ENCODE measurements at places on chromosomes 6 and 20. TPM values are rescaled to one million over a fixed set of nuclear protein-coding genes. Genes with fewer than 3 reads are reported as not detected.

- no peak for DNase-seq
These were observed 68.3 kb upstream of the FRMD1 start for GRCh38 chr6:168147205-168147738.

DNA sequence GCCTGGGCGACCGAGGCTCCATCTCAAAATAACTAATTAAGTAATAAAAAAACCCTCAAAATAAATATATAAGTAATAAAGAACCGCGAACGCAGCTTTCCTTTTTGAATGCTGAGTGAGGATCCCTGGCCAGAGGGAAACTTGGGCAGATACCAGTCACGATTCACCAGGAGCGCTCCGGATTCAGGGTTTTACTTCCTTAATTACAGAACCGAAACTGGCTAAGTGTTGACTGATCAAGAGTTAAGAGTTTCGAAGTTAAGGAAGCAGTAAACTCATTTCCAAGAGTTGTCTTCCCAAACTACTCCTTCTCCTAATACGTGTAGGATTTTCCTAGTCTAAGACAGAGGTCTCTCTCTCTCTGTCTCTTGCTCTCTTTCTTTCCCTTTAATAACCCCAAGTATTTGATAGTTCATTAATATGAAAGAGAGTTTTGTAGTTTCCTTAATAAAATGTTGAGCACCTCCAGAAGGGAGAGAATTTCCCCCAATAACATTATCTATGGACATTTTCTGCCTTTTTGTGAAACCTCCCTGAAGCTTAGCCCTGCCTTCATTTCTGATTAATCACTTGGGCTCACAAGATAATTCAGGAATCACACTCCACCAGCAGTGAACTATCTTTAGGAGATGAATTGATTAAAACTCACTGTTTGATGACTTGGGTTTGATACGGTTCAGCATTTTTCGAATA is 61.4 kb upstream of the ZNF217 start:
- DNase-seq, result no peak

DNA sequence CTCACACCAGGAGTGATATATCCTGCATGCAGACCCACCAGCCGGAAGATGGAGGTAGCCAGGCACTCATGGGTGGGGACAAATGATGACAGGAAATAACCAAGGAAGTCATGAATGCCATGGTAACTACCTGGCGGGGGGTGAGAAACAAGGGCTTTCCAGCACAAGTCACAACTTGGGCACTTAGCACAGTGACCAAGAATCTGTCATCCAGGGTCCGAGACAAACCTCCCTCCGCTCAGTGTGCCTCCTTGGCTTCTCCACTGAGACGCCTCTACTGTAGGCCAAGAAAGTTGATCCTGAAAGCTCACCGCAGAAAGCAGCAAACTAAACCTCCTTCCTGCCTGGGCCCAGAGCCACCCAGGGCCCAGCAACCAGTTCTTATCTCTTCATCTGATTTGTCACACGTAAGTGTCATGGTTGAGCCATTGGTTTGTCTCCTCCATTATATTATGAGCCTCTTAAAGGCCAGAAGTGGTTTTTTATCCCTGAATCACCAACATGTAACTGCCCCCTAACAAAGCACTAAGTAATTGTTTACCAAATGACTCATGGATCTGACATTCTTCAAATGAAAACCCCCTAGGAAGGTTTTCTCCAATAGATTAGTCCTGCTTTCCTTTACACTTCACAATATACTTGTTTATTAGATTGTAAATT is 84.3 kb upstream of the TAB2 start:
- peak; percentile 91 for DNase-seq

DNA sequence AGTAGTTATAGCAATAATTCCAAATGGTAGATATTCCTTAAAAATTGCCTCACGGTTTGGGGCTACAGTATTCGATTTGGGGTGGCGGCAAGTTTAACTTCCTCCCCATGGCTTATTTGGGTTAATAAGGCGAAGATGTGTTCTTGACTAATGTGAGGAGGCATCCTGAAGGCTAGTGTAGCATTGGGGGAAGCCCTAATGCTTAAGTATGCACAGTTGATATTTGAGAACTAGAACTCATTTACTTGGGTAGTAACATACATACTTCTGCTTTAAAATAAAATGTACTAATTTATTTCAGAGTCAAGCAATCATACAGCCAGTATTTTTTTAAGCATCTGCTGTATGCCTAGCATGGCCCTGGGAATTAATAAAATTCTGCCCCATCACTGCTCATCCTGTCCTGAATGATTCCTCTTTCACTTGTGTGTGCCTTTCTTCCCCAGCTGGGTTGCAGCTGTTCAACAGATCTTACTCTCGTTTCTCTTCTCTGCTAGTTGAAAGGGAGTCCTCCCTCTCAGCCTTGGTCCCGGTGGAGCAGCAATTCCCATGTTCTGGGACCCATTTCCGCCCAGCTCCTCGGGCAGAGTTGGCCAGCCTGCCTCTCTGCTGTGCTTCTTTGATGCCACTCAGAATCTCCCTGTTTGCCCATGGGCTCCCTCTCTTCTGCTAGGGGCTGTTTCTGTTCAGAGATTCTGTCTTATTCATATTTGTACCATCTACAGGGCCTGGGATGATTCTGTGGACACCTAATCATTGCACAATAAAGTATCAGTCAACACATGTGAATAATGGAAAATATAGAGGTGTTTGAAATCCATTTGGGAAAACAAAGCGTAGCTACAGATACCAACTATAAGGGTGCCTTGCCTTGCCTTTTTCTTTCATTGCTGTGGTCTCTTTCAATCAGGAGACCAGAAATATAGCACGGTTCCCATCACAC is 104.8 kb downstream of the ARID1B start:
- no peak for DNase-seq

DNA sequence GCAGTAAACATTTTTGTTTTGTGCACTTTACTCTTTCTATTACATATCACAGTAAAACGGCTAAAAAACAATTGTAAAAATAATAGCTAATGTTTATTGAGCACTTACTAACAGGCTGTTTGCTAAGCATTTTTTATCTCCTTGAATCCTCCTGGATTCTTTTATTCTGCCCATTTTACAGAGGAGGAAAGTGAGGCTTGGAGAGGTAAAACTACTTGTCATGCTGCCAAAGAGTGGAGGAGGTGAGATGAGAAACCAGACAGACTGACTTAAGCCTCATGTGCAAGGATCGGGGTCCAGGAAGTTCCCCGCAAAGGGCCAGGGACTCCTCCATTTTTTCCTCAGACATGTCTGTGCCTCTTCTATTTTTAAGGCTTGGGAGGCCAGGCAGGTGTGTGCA is 63.6 kb downstream of the DLGAP4 start:
- DNase-seq, result no peak

BMP7 gene
- total RNA-seq, result not detected

CDKAL1 gene
- total RNA-seq, result 12.2 TPM

MDFI gene
- 150 TPM for total RNA-seq

FAM83C gene
- 2.6 TPM for total RNA-seq

GGTLC1 gene
- not detected for total RNA-seq

FGD2 gene
- 0.07 TPM for total RNA-seq

OR2B6 gene
- total RNA-seq, result not detected

SLC2A10 gene
- 0.11 TPM for total RNA-seq
